T47D (cell line): ENCODE measurements at places on chromosomes 6 and 20.

DNA sequence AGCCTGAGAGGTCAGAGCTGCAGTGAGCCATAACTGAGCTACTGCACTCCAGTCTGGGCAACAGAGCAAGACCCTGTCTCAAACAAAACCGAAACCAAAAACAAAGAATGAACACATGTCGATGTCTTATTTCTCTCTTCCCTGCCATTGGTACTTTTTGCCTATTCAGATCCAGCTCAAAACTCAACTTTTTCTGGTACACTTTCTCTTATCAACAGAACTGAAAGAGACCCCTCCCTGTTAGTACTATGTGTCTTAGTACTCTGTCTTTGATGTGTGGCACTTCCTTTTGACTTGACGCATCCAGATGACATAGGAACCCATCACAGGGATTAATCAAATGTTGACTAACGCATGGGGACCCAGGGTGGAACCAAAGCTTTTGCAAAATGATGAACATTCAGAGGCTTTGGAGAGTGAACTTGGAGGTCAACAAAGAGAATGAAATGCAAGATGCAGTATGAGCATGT lies 44.8 kb downstream of the AKAP12 start:
- no peak for DNase-seq

DNA sequence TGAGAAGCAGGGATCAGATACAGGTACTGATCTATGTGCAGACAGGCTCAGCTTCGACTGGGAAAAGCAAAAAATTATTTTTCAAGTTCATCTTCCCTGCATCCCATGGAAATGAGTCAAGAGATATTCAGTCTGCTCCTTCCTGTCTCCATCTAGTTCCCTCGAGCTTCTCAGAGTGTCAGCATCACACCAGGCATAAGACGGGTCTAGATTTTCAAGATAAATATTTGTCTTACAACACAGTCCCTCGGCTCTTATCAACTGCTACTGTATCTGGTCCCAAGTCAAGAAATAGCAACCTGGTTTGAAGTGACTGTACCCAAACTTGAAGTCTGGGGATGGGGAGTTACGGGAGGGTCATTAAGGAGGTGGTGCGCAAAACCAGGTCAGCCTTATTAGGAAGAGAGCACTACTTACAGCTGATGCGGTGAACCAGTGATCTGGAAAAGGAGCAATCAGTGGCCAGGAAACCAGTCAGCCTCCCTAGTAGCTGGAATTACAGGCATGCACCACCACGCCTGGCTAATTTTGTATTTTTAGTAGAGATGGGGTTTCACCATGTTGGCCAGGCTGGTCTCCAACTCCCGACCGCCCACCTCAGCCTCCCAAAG lies 29.7 kb downstream of the ZMYND8 start:
- DNase-seq: no peak

- no peak for DNase-seq
Observed at GRCh38 chr6:108083349-108083748, 8.8 kb upstream of the OSTM1 start.

- no peak for DNase-seq
Observed at GRCh38 chr6:134003542-134003951, 48.9 kb downstream of the SLC2A12 start.

DNA sequence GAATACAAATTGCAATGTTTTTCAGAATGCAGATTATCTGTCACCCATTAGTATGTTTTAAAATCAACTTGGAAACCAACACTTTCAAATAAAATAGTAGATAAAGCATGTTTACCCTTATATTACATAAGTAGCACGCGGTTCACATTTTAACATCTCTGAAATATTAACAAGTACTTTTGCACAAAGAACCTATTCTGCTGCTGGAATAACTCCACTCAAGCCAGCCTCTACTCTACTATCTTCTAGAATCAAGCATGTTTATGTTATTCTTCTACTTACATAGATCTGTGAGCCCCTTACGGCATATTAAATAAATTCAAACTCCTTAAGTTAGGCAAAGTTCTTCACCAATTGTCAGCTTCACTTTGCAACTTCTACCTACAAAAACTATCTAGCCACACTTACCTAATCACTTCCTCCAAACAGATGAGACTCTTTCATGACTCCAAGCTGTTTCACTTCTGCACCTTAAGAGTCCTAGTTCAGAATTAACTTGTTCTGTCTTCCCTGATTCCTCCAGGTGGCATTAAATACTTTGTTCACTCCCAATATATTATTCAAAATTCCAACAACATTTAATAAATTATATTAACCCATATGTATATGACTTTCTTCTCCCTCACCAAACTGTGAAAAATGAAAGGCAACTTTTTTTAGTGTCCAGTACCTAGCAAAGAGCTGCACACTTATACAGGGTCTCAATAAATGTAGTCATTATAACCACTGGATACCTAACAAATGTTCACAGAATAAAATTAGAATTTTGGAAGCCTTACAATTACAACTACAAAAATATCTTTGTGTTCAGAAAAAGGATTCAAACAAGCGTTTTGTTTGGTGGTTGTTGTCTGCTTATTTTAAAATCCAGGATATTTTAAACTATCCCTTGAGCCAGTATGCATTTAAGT lies 12.1 kb downstream of the CEP85L start:
- DNase-seq: no peak
